GM12891 (cell line): ENCODE measurements at places on chromosomes 1 and 21.

- no peak for DNase-seq
These were observed 17.2 kb upstream of the RLF start for GRCh38 chr1:40143891-40144575.

GRCh38 chr1:78007677-78008341 lies 3.1 kb downstream of the DNAJB4 start:
- no peak for DNase-seq

- DNase-seq: no peak
These were observed 151.4 kb downstream of the CYYR1 start for GRCh38 chr21:26421724-26422123.

GRCh38 chr1:173354937-173355280 lies 122.2 kb upstream of the PRDX6 start:
- DNase-seq: no peak

- no peak for DNase-seq
These were observed 30.1 kb downstream of the RHEX start for GRCh38 chr1:206082831-206083695.

- no peak for DNase-seq
These were observed 7.7 kb downstream of the POMGNT1 start for GRCh38 chr1:46190539-46190938.

DNA sequence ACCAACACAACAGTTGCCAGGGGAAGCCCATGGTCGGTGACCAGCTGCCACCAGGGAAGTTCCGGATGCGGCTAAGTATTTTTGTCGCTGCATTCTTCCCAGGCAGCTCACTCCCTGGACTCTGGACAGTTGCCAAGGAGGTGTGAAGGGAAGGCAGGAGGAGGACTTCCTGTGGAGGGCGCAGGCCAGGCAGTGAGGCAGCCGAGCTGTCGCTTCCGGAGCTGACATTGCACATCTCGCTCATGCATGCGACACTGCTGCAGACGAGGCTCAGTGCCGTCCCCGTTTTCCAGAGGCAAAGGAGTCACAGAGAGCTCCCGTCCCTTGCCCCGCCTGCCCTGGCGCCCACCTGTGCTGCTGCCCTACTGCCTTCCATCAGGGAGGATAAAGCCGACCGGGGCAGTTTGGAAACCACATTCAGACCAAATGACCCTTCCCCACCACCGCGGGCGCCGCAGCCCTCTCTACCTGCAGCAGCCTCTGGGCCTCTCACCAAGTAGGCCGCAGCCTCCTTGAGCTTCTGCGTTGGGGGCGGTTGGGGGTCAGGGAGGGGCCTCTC lies 81.4 kb downstream of the NENF start:
- DNase-seq: no peak

DNA sequence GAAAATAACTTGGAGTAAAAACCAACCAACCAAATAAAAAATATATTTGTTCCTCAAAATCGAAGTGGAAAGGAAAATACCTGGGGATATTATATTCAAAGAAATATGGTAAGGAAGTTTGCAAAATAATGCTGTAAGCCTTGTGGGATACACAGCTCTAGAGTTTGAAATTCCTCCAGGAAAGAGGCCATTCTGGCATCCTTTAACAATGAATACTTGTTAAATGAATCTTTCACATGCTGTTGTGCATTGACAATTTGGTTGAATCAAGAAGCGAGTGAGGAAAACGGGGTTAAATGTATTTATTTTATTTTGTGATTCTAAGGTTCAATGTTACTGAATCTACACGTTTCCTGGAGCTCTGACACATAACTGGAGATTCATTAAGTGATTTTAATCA lies 30.5 kb upstream of the NTNG1 start:
- no peak for DNase-seq
